ENCODE measurements at places on chromosomes 4 and X.
A peak's percentile ranks its signal among the peaks of the same experiment; 100 is the strongest.

DNA sequence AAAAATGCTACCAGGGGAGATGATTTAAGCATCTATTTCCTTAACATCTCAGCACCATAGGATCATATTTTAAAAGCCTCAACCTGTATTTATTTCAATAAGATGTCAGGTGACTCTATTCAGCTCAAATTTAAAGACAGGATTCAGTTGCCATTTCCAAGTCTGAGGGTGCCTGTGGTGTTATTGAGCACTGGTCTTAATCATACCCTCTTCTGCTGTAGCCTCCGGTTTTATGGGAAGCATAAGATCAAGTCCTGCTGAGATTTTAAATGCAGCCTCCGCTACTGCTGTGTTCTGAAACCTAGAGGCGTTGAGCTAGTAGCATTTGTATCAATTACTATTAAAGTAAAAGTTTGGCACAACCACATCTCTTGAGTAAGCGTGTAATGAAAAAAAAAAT lies 185.7 kb upstream of the NWD2 start:
- no peak for DNase-seq

DNA sequence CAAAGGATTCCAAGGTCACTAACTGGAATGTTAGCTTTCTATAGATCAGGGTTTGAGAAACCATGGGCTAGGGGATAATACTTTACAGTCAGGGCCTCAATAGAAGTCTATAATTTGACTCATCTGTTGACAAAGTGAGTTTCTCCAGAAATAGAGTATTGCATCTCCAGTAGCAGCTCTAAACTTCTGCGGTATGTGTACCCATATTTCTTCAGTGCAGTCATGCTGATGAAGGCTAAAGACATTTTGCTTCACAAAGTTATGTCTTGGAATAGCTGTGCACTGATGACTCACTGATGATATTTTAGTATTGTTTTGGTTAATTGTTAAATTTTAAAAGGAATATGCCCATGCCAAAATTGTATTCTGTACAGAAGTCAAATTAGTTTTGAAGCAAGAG lies 464.9 kb upstream of the AMOT start:
- no peak for DNase-seq

DNA sequence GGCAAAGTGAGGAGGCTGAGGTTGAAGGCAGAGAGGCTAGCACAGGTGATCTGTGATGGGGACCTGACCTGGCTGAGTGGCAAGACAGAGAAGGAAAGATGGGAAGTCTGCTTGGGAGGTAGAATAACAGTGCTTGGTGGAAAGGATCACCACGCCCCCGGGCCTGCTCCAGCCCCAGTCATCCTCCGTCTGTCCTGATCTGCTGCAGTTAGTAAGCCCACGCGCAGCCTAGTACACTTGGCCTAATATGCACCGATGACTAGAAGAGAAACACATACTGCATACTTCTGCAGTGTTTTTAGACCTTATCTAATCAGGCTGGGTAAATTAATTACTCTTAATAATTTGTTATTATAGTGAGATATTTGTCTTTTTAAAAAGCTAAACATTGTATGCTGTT lies 103.7 kb upstream of the KLF3 start:
- no peak for DNase-seq

DNA sequence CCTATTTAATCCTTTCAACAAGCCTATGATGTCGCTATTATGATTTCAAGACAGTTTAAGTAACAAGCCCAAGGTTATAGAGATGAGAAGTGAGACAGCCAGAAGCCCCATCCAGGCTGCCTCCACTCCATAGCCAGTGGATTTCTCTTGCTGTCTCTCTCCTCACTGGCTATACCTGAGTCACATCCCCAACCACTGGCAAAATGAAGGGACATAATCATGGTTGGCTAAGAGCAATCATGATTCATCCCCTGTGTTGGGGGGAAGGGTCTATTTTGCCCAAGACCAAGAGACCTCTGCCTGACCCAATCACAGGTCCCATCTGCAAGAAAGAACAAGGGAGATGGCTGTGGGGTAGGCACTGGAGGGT lies 334.9 kb upstream of the GATB start:
- DNase-seq: no peak

GRCh38 chr4:180281724-180282123 lies 1961.5 kb upstream of the TENM3 start:
- DNase-seq: no peak

- peak; percentile 29 for DNase-seq
Observed at GRCh38 chr4:180664766-180665368, 1578.3 kb upstream of the TENM3 start.

- no peak for DNase-seq
Observed at GRCh38 chrX:16063141-16063540, 60.2 kb upstream of the GRPR start.

- DNase-seq: no peak
Observed at GRCh38 chrX:39633293-39633692, 464.5 kb downstream of the BCOR start.

GRCh38 chr4:2273657-2274319 lies 11.9 kb upstream of the MXD4 start:
- no peak for DNase-seq

Measured in stimulated activated effector memory CD8-positive, alpha-beta T cell treated with anti-CD3 and anti-CD28 coated beads, Interleukin-12 subunit alpha, Interleukin-12 subunit beta, amount 100 ng/mL, for 72 hours (primary cell).